Endodermal cell (in vitro differentiated cells): ENCODE measurements at places on chromosomes 1 and 21.

- H3K27me3 ChIP-seq, result no peaks in the 10 kb centered on the region
- DNase-seq, result no peak
- H3K4me1 ChIP-seq, result peaks cover 17% of the 10 kb centered on the region
- no peak overlapping the region for H3K27ac ChIP-seq
- H3K4me3 ChIP-seq, result peak overlapping the region; percentile 26
These were observed 66.3 kb upstream of the PPP2R5A start for GRCh38 chr1:212218911-212219310.

DNA sequence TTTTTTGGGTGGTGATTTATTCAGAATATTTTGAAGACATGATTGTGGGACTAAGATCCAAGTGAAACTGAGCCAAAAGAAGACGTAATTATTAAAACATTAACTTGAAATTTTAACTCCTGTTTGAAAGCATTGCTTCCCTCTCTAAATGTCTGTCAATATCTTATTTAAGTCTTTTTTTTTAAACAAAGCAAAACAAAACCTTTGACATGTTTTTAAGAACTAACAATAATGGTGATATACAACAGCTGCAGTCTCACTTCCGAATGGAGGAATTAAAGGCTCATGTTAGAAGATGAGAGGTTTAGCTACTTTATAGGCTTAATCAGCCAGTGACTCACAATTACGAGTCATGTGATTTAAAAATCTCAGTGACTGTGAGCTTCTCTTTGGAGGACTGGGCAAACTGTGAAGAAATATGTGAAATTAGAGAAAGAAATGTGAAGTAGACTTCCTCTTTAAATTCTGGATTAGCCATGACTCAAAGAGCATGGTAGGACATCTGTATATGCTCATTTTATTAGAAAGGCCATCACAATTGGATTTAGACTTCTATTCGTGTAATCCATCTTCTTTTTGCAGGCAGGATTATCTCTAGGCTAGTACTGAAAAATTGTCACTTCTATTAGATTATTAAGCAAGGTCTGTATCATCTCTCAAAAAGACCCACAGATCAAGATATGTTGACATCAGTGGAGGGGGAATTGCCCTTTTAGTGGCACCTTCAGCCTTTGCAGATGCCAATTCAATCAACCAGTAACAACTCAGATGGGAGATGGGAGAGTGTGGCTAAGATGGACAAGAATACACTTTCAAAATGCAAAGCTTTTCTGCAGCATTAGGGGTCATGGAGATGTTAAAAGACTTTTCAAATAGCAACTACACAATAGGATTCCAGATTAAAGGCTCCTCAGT, 28.7 kb downstream of the KCNA3 start:
- no peak overlapping the region for H3K27ac ChIP-seq
- H3K4me3 ChIP-seq, result no peak overlapping the region

- H3K36me3 ChIP-seq, result no peaks in the 10 kb centered on the region
- H3K4me3 ChIP-seq, result no peak overlapping the region
- peaks cover 5% of the 10 kb centered on the region for H3K4me1 ChIP-seq
These were observed 20.6 kb downstream of the NIBAN1 start for GRCh38 chr1:184953600-184954219.

DNA sequence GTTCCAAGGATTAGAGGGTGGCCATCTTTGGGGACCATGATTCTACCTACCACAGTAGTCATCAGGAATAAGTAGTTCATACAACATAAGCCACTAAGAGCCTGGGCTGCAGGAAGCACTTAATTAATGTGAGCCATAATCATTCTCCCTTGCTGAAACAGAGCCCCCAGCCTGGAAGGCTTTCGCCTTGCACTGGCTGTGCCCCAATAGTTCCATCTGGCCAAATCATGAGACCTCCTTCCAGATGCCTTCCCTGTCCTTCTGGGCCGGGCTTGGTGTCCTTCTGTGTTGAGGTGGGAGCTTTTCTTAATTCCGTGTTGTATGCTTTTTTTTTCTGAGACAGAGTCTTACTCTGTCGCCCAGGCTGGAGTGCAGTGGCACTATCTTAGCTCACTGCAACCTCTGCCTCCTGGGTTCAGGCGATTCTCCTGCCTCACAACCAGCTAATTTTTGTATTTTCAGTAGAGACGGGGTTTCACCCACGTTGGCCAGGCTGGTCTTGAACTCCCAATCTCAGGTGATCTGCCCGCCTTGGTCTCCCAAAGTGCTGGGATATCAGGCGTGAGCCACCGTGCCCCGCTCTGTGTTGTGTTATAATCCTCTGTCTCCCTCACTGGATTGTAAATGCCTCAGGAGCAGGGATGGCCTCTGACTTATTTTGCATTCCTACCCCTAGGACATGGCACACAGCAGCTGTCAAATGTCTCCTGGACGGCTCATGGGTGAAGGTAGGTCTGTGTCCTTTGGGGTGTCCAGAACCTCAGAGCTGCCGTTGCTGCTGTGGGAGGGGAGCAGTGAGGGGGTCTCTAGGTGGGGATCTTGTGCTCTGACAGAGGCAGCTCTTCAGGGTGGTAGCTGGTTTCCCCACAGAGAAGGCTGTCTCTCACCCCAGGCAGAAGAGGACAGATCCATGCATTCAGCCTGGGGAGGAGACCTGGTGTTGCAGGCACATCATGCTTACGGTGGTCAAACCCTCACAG, 10.1 kb downstream of the GNG4 start:
- no peak overlapping the region for H3K27ac ChIP-seq
- peaks cover 2% of the 10 kb centered on the region for H3K27me3 ChIP-seq
- H3K36me3 ChIP-seq, result no peaks in the 10 kb centered on the region
- H3K4me1 ChIP-seq, result peaks cover 6% of the 10 kb centered on the region

- H3K4me1 ChIP-seq, result no peaks in the 10 kb centered on the region
- no peaks in the 10 kb centered on the region for H3K36me3 ChIP-seq
- H3K4me3 ChIP-seq, result no peak overlapping the region
- H3K27me3 ChIP-seq, result peaks cover 4% of the 10 kb centered on the region
These were observed 87.4 kb upstream of the C1orf21 start for GRCh38 chr1:184299406-184299790.
